ENCODE measurements at places on chromosomes 1 and 21. TPM values are rescaled to one million over a fixed set of nuclear protein-coding genes. Genes with fewer than 3 reads are reported as not detected.

TSPEAR gene
- total RNA-seq, result not detected

CACNA1S gene
- total RNA-seq, result under 0.01 TPM

RHBG gene
- total RNA-seq, result not detected

EPS15 gene
- total RNA-seq, result 111 TPM

LYPD8 gene
- not detected for total RNA-seq

LIN28A gene
- not detected for total RNA-seq

DDR2 gene
- total RNA-seq, result 243 TPM

YOD1 gene
- 9.8 TPM for total RNA-seq

CFAP45 gene
- 0.81 TPM for total RNA-seq

ACTN2 gene
- total RNA-seq, result under 0.01 TPM

CORT gene
- not detected for total RNA-seq

OLFML2B gene
- 22.6 TPM for total RNA-seq

CD5L gene
- total RNA-seq, result not detected
